ENCODE measurements at places on chromosomes 11 and 22. TPM values are rescaled to one million over a fixed set of nuclear protein-coding genes. Genes with fewer than 3 reads are reported as not detected.

Gene KCNK7
- 1.1 TPM for total RNA-seq

Gene OR51I1
- total RNA-seq: not detected

Gene SERPING1
- not detected for total RNA-seq

Gene ART1
- total RNA-seq: not detected

Gene UPB1
- total RNA-seq: 0.14 TPM

Gene CRYBB1
- 0.38 TPM for total RNA-seq

Gene IFTAP
- 1.1 TPM for total RNA-seq

Gene UBQLNL
- 0.55 TPM for total RNA-seq

Gene DGCR6
- total RNA-seq: 0.96 TPM

Gene CARD18
- total RNA-seq: not detected

Gene TUBA8
- 1.7 TPM for total RNA-seq

Gene ABCC8
- total RNA-seq: 0.54 TPM

Gene BRSK2
- 0.40 TPM for total RNA-seq

Gene SHISAL1
- total RNA-seq: not detected

Gene CASP1
- total RNA-seq: 94.1 TPM

Gene RCOR2
- 0.47 TPM for total RNA-seq

Gene GAL3ST3
- total RNA-seq: not detected

Gene RPS6KB2
- total RNA-seq: 65.0 TPM

Gene CCDC116
- total RNA-seq: 0.59 TPM
